Posterior cingulate gyrus (tissue), 11 donors: ENCODE measurements at places on chromosomes 11 and 22.

DNA sequence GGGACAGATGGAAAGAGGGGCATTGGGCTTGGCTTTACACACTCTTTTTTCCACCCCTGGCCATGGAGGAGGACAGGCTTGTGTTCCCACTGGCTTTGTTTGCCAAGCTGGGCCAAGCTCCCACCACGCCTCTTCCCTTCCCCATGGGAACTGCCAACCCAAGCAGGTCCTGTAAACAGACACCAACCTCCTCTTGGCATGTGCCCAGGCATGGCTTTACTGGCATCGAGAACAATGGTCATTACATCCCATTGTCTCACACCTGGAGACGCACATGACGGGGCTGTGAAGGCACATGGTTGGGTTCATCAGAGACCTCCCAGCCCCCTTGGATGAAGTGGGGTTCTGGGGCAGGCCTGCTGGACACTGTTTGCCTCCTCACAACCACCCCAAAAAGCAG, 11.7 kb downstream of the SEC14L3 start:
- DNase-seq, result no peak

DNA sequence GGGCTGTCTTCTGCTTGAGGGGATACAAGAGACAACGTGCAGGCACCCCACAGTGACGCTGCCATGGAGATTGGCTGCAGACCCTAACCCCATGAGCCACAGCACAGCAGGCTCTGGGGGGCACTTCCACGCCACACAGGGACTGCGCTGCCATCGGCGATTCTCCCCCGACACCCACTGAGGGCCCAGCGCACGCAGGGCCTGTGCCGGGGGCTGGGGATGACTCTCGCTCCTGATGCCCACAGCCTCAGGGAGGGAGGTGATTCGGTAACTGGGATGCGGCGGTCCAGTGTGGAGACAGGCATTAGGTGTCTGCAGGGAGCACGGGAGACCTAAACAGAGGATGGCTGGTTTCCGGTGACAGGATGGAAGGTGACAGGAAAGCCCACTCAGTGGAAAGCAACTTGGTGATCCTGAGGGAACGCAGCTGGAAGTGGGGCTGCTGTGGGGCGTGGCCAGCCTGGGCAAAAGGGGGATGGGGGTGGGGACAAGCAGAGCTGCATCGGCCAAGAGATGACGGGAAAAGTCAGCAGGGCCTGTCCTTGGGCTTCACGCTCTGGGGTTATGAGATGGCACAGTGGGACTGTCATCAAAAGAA, 37.7 kb downstream of the EFCAB6 start:
- no peak for DNase-seq

DNA sequence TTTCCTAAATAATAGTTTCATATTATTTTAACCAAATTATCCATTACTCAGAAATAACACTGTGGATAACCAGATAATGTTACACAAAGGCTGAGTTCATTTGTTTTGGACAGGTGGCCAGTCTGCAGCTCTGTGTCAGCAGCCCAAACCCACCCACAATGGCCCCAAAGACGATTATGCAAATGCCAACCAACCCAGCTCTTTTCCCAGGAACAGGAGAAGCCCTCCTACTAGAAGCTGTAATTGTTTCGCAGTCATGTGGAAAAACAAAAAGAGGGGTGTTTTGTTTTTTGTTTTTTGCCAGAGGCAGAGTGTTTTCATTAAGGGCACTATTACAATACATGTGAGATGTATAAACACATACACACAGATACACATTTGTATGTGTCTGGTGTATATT, 102.1 kb downstream of the FCHSD2 start:
- DNase-seq, result peak; percentile 21

DNA sequence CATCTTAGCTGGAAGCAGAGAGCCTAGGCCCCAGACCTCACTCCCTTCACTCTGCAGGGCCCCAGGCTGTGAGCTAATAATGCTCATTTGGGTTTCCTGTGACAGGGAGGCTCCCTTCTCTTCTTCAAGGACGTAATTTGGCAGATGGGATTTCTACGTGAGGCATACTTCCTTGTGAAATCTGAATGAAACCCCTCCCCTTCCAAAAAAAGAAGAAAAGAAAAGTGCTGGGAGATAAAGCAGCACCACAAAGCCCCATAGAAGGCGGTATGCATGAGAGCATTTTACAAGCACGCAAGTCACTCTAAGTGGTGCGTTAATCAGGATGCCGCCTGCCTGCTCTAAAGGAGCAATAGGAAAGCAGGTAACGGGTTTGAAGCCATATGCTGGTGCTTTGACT, 5.7 kb downstream of the P2RX3 start:
- DNase-seq, result no peak

- DNase-seq, result no peak
Measured at GRCh38 chr11:7692426-7692825, 13.9 kb downstream of the OVCH2 start.

DNA sequence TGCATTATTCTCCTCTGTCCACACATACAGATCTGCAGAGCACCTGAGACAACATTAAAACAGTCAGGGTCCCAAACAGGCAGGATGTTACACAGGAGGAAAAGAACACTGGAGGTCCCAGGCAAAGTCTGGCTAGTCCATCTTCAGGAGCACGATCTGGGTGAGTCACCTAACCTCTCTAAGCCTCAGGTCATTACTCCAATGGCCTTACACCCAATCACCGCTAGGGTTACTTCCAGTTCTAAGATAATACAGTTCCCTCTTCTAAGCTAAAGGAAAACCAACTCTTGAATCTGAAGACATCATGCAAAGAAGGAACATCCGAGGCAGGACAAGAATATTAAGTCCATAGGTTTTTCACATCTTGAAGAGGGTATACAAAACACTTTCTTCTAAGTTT, 24.5 kb downstream of the ASCC2 start:
- no peak for DNase-seq

- DNase-seq, result no peak
Measured at GRCh38 chr11:117906710-117907109, 22.5 kb downstream of the TMPRSS13 start.

DNA sequence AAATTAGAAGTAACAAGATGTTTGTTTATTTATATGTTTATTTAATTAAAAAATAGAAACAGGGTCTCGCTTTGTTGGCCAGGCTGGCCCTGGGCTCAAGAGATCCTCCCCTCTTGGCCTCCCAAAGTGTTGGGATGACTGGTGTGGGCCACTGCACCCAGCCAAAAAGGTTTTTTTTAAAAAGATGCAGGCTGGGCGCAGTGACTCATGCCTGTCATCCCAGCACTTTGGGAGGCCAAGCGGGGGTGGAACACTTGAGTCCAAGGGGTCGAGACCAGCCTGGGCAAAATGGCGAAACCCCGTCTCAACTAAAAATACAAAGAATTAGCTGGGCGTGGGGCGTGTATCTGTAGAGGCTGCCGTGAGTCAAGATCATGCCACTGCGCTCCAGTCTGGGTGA, 13.4 kb downstream of the DRD4 start:
- no peak for DNase-seq

GRCh38 chr11:120936356-120936755, 87.5 kb upstream of the TBCEL start:
- no peak for DNase-seq

DNA sequence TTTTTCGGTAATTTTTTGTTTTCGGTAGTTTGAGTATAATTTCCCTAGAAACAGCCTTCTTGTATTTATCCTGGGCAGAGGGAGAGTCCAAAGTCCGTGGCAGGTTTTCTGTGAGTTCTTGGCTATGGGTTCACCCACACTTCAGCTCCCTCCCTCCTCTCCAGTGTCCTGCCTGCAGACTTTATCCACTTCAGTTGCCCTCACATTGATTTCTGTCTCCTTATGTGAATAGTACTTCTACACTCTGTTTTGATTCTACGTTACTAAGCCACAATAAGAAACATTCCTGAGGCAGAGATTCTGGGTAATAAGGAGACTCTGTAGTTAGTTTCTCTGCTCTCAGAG, 868.6 kb downstream of the METTL15 start:
- DNase-seq, result no peak

GRCh38 chr11:72573072-72573854, 101.0 kb downstream of the PDE2A start:
- no peak for DNase-seq

GRCh38 chr22:50206599-50206998, 5.8 kb downstream of the SELENOO start:
- DNase-seq, result no peak

GRCh38 chr22:23306438-23306921, 126.2 kb downstream of the BCR start:
- DNase-seq, result peak; percentile 87

GRCh38 chr11:117917591-117918151, 11.5 kb downstream of the TMPRSS13 start:
- no peak for DNase-seq

DNA sequence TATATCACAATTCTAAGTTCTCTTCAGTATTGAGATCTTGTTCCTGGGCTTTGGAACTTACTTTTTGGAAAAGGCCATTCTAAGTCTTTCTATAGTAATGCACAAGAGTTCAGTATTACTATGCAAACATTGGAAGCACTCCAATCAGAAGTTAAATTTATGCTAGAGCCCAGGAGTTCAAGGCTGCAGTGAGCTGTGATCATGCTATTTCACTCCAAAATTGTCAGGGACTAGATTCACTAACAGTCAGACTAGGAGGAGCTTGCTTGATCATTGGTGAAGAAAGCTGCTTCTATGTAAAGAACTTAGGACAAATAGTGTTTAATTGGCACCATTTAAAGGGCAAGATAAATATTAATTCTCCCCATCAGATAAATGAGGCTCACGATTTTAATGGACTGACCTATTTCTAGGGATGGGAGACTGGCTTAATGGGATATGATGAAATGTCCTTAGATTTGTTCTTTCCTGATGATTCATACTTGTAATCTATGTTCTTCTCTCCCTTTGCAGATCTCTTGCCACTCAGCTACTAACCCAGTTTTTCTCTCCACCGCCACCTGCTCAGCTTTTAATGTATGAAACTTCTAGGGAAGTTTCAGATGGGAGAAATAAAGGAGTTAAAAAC, 32.6 kb upstream of the TMEM123 start:
- DNase-seq, result no peak

- DNase-seq, result no peak
Measured at GRCh38 chr11:47668665-47669064, 26.3 kb upstream of the MTCH2 start.

- peak; percentile 96 for DNase-seq
Measured at GRCh38 chr22:38262051-38262795, 10.6 kb downstream of the TMEM184B start.

GRCh38 chr11:16738947-16739815, 734 bp downstream of the C11orf58 start:
- DNase-seq, result no peak

DNA sequence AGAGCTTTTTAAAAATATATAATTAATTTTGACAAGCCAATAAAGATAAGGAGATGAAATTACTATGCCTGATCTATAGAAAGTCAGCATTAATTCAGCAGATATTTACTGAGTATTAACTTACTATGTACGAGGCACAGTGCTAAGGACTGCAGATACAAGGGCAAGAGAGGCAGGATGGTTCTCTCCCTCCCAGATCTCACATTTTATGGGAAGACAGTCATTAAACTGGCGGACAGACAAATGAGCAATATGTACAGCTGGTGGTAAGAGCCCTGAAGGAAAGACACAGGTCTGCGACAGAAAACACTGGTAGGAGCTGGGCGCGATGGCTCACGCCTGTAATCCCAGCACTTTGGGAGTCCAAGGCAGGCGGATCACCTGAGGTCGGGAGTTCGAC, 36.8 kb downstream of the MCHR1 start:
- no peak for DNase-seq

GRCh38 chr11:130629039-130629438, 180.6 kb downstream of the ADAMTS15 start:
- DNase-seq, result no peak
